ENCODE measurements at places on chromosomes 7 and 10. TPM values are rescaled to one million over a fixed set of nuclear protein-coding genes. Genes with fewer than 3 reads are reported as not detected.

GRCh38 chr7:157630301-157630853 lies 293.6 kb downstream of the DNAJB6 start:
- no peak for DNase-seq

Gene FAM25G
- total RNA-seq = not detected

- DNase-seq = no peak
Measured at GRCh38 chr7:67429735-67430134, 433.1 kb downstream of the TYW1 start.

DNA sequence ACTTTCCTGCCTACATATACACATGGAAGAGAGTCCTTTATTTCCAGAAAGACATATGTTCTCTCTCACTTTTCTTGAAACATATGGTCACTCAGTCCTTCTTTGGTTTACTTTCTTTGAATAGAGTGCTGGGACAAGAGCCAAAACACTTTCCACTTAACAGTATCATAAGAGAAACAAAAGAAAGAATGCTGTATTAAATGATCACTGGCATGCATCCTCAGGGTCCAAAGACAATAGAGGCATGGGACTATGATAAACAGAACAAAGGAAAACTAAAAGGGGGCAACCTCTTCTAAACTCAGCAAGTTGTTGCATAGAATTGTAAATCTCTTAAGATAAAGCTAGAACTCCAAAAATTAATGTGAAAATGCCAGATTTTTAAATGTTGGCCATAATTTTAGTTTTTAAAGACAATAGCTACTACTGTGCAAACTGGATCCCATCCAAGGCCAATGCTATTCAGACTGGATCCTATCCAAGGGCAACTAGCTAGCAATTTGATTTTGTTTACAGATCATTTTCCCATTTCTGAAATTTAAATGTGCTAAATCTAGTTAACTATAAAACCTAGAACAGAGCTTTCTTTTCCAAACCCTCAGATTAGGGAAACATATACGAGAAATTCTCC lies 687.5 kb downstream of the SORCS3 start:
- DNase-seq = no peak
